ENCODE measurements at places on chromosomes 12 and 14. TPM values are rescaled to one million over a fixed set of nuclear protein-coding genes. Genes with fewer than 3 reads are reported as not detected.

DNA sequence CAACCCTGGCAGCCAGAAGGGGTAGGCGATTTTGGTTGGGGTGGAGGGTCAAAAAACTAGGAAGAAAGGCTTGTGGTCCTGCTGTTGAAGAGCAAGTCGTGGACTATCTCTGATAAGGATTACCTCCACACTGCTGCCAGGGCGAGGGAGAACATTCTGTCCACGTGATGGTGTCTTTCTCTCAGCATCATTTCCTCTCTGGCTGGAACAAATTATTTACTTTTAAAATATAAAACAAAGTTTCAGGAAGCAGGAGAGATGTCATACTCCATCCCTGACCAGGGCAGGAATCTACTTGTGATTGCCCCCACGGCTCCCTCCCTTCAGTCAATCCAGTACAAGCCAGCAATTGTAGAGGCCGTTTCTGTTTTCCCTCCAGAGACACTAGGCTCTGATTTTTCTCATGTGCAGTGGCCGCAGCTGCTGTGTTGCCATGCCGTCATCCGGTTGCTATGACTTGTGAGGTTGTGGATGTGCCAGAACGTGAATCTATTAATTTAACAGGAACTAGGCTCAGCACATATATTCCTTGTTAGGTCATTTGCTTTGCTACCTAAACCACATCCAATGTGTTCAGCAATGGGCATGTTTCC is 61.5 kb upstream of the PTGR2 start:
- peak overlapping the region; percentile 25 for H3K4me3 ChIP-seq
- no peaks in the 10 kb centered on the region for H3K27me3 ChIP-seq
- peak; percentile 92 for DNase-seq
- H3K4me1 ChIP-seq, result peaks cover 28% of the 10 kb centered on the region
- no peaks in the 10 kb centered on the region for H3K36me3 ChIP-seq

GRCh38 chr12:97022536-97023230 is 115.6 kb downstream of the NEDD1 start:
- DNase-seq, result no peak
- H3K27me3 ChIP-seq, result no peaks in the 10 kb centered on the region
- no peaks in the 10 kb centered on the region for H3K36me3 ChIP-seq
- H3K27ac ChIP-seq, result no peak overlapping the region
- no peak overlapping the region for H3K4me3 ChIP-seq

GRCh38 chr14:92964124-92965109 is 41.5 kb downstream of the CHGA start:
- no peaks in the 10 kb centered on the region for H3K27me3 ChIP-seq
- no peak overlapping the region for H3K4me3 ChIP-seq
- no peak for DNase-seq

- DNase-seq, result peak; percentile 68
- no peak overlapping the region for H3K4me3 ChIP-seq
- no peaks in the 10 kb centered on the region for H3K36me3 ChIP-seq
- H3K27me3 ChIP-seq, result no peaks in the 10 kb centered on the region
- H3K27ac ChIP-seq, result peak overlapping the region; percentile 67
These were observed 108.8 kb upstream of the ATF7IP start for GRCh38 chr12:14256555-14257169.

GRCh38 chr12:47852096-47852571 is 32.4 kb upstream of the HDAC7 start:
- peak; percentile 75 for DNase-seq
- peaks cover 7% of the 10 kb centered on the region for H3K4me1 ChIP-seq
- no peaks in the 10 kb centered on the region for H3K27me3 ChIP-seq
- H3K4me3 ChIP-seq, result no peak overlapping the region
- no peaks in the 10 kb centered on the region for H3K36me3 ChIP-seq

- H3K27ac ChIP-seq, result peak overlapping the region; percentile 90
- H3K27me3 ChIP-seq, result no peaks in the 10 kb centered on the region
These were observed 43.5 kb downstream of the B4GALNT3 start for GRCh38 chr12:503111-503761.

DNA sequence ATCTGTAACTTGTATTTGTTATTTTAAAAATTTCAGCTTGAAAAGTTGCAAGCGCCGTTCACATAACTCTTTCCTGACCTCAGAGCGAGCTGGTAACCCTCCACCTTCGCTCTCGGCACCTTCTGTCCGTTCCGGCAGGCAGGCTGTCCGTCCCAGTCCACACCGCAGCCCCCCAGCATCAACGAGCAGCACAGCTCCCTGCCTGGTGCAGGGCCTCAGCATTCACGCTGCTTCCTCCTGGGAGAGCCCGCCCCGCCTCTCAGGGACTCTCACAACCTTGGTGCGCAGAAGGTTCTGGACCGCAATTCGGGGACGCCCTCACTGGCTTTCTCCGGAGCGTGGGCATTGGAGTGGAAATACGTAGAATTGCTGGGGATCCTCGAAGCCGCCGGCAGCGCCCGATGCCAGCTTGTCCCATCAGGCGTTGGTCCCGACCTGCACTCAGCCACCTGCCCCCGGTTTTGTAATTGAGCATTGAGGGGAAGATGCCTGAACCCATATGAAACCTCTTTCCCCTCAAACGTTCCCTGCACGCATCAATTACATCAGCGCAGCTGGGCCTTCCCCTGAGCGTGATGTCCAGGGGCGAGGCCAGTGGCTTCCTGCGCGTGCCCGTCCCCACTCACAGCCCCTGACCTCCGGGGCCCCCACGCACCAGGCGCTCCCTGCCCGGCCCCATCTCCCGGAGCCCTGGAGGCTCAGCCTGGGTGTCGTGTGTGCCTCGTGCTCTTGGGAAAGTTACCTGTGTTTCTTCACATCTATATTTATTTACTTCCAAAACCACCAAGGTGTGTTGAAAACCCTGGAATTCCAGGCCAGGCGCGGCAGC is 19.1 kb downstream of the LRCOL1 start:
- H3K36me3 ChIP-seq, result no peaks in the 10 kb centered on the region
- peaks cover 2% of the 10 kb centered on the region for H3K4me1 ChIP-seq
- no peak overlapping the region for H3K4me3 ChIP-seq
- no peak for DNase-seq

DNA sequence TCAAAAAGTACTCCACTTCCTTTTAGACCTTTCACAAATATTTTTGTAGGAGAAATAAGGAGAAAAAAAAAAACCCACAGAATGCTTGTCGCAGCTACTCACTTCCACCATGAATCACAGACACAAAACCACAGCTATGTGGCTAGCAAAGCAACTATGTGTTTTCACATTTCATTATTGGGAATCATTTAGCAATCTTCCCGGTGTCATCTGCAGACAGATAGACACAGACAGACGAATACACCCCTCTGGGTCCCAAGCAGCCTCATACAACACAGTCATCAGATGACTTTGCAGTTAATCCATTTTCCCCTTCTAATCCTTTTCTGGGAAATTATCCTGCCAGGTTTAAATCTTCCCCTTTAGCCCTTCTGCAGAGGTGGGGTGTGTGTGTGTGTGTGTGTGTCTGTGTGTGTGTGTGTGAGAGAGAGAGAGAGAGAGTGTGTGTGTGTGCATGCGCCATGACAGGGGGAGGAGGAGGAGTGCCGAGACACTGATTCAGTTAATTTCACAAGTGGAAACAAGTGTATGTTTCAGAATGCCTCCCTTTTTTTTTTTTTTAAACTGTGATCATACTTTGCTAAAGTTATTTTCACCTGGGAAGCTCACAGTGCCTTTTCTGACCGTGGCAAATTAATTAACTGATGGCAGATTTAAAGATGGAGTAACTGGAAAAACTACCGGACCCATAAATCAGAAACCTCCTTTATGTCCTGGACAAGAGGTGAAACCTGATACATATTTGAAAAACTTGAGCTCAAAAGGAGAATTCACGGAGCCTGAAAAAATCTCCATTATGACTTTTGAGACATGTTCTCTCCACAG is 39.9 kb downstream of the LTBP2 start:
- H3K4me3 ChIP-seq, result no peak overlapping the region
- H3K27ac ChIP-seq, result peak overlapping the region; percentile 18
- H3K4me1 ChIP-seq, result peaks cover 43% of the 10 kb centered on the region
- DNase-seq, result peak; percentile 52
- H3K36me3 ChIP-seq, result no peaks in the 10 kb centered on the region

DNA sequence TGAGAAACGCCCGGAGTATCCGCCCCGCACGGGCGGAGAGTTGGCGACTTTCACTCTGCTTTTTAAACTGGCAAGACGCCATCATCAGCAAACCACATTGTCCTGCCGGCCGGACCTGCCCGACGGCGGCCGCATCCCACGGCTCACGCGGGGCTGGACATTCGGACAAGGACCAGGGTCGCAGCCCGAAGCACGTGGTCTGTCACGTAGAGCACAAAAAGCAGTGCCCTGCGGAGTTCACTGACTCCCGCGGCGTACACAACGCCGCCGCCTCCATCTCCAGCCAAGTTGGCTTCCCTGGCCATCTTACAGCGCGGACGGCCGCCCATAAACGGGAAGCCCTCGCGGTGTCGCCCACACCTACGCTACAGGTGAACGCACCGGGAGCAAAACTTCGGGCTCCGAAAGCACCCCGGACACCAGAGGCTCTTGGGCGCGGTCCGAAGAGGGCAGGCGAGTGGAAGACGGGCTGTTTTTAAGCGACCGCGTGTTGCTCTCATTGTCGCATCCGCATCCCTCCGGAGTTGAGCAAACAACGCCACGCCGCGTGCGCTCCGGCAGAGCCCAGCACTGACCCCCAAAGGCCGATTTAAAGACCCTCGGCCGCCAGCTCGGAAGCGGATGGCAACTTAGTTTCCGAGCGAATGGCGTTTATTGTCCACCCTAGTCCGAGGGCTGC is 966 bp downstream of the SINHCAF start:
- no peaks in the 10 kb centered on the region for H3K27me3 ChIP-seq
- peak; percentile 74 for DNase-seq
- H3K4me3 ChIP-seq, result peak overlapping the region; percentile 70
- H3K27ac ChIP-seq, result peak overlapping the region; percentile 89

DNA sequence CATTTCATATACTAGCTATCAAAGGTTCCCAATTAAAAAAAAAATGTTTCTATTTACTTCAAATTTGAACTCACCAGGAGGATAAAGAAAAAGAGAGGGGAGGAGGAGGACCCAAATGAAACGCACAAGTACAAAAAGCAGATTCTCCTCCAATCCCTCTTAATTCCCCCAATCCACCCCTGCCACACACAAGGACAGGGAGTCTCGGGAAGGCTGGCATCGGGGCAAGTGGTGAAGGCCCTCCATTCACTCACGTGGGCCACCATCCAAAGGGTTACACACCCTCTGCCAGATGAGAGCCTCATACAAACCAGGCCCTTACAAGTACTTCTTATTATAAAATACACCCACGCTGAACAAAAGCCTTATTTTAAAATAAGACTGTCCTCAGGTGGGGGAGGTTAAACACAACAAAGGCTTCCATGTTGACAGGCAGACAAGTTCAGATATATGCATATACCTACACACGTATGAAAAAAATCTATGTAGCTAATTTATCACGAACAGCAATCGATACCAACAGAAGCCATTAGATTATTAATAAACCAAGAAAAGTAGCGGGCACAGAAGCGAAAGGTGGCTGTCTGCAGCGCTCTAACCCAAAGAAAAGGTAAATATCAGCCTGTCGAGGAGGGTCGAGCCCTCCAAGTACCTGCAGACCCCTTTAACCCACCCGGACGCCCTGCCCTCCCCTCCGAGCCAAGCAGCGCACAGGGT is 1.5 kb downstream of the ATP2B1 start:
- peaks cover 2% of the 10 kb centered on the region for H3K4me1 ChIP-seq
- H3K36me3 ChIP-seq, result no peaks in the 10 kb centered on the region
- peak overlapping the region; percentile 90 for H3K4me3 ChIP-seq
- peak; percentile 56 for DNase-seq
- peak overlapping the region; percentile 15 for H3K27ac ChIP-seq
- no peaks in the 10 kb centered on the region for H3K27me3 ChIP-seq

GRCh38 chr12:52796839-52797528 is 1.1 kb upstream of the KRT3 start:
- H3K4me3 ChIP-seq, result no peak overlapping the region
- H3K4me1 ChIP-seq, result no peaks in the 10 kb centered on the region
- DNase-seq, result no peak

DNA sequence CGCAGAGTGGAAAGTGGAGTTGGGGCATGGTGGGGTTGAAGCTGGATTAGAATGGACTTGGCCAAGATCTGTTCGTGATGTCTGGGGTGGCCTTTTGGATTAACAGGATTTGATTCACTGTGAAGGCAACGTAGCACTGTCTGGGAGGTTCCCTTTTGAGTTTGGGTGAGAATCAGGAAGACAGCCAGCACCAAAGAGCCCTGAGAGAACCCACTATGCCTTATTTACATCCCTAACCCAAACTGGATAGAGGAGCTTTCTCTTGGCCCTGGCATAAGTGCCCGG is 269.6 kb downstream of the ZFP36L1 start:
- H3K4me3 ChIP-seq, result no peak overlapping the region
- H3K36me3 ChIP-seq, result no peaks in the 10 kb centered on the region
- no peaks in the 10 kb centered on the region for H3K27me3 ChIP-seq
- peaks cover 39% of the 10 kb centered on the region for H3K4me1 ChIP-seq
- H3K27ac ChIP-seq, result no peak overlapping the region
- DNase-seq, result no peak

GRCh38 chr12:26614011-26614616 is 218.9 kb downstream of the ITPR2 start:
- H3K4me1 ChIP-seq, result peaks cover 4% of the 10 kb centered on the region
- peak; percentile 37 for DNase-seq
- H3K27ac ChIP-seq, result no peak overlapping the region
- H3K4me3 ChIP-seq, result no peak overlapping the region

GRCh38 chr14:72023128-72024042 is 91.2 kb downstream of the RGS6 start:
- H3K27ac ChIP-seq, result no peak overlapping the region
- H3K4me3 ChIP-seq, result no peak overlapping the region
- no peaks in the 10 kb centered on the region for H3K4me1 ChIP-seq
- no peaks in the 10 kb centered on the region for H3K27me3 ChIP-seq

DNA sequence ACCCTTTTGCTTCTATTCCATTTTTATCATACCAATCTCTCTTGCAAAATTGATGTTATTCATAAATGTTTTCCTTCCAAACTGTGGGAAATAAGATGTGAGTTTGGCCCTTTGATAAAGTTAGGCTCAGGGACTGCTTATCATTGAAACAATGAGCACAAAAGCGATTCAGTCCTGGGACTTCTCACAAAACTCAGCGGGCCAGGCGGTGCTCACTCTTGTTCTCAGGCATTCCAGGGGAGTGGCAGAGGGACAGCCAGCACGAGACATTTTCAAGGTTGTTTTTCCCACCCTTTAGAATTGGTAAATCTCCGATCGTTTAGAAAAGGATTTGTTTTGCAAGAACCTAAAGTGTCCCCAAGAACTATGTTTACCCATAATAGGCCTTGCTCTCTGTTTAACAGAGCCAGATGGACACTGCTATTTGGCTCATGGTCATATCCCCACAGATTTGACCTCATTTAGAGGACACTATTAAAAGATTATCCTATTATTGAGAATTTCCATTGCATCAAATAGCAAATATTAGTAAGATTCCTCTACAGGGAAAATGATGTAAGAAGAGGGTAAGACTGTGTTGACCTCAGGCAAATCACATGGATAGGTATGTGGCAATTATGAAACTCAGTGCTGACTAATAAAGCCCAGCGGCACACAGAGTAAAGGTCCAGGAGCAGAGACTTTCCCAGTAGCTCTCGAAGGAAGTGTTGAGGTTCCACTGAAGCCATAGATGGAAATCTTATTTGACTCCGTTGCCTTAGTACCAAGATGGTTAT is 102.7 kb upstream of the USP44 start:
- no peak overlapping the region for H3K4me3 ChIP-seq
- no peak for DNase-seq
- no peaks in the 10 kb centered on the region for H3K27me3 ChIP-seq
- H3K4me1 ChIP-seq, result no peaks in the 10 kb centered on the region
- H3K36me3 ChIP-seq, result no peaks in the 10 kb centered on the region

The CFAP54 gene
- 0.80 TPM for polyA plus RNA-seq

The PTPN6 gene
- 201 TPM for polyA plus RNA-seq

The OR4E2 gene
- not detected for polyA plus RNA-seq

The SIX4 gene
- 1.0 TPM for polyA plus RNA-seq

The SERPINA3 gene
- polyA plus RNA-seq, result 446 TPM

The TAS2R46 gene
- polyA plus RNA-seq, result not detected

The GLS2 gene
- 4.5 TPM for polyA plus RNA-seq

The SLC7A8 gene
- 29.5 TPM for polyA plus RNA-seq
